ENCODE measurements at places on chromosomes 7 and 10. TPM values are rescaled to one million over a fixed set of nuclear protein-coding genes. Genes with fewer than 3 reads are reported as not detected.

The RBM48 gene
- 11.4 TPM for total RNA-seq

The C10orf95 gene
- total RNA-seq: 0.56 TPM

The ARHGEF5 gene
- total RNA-seq: 37.2 TPM

The RBM33 gene
- total RNA-seq: 86.8 TPM

The LOXL4 gene
- 1.1 TPM for total RNA-seq

The CDC14C gene
- total RNA-seq: not detected

- H3K36me3 ChIP-seq: no peaks in the 10 kb centered on the region
- DNase-seq: no peak
- H3K4me3 ChIP-seq: no peak overlapping the region
- peaks cover 4% of the 10 kb centered on the region for H3K4me1 ChIP-seq
- H3K27ac ChIP-seq: no peak overlapping the region
These were observed 48.3 kb upstream of the PAX2 start for GRCh38 chr10:100697070-100697469.

DNA sequence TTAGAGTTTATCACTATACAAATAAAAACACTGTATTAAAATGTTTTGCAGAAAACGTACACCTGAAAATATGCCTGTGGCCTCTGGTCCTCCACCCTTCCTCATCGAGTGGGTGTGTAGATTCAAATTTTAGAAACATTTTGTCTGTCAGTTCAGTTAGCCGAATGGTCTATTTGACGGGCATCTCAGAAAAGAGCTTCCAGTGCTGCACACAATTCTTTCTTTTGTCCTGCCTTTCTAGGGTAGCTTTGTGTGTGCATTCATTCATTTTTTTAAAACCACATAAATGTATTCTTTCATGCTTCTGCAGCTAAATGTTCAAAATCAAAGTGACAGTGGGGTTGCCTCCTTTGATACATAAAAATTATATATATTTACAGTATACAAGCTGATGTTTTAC, 46.8 kb downstream of the GNAI1 start:
- H3K27me3 ChIP-seq: no peaks in the 10 kb centered on the region
- no peak overlapping the region for H3K27ac ChIP-seq
- no peak overlapping the region for H3K4me3 ChIP-seq
- H3K4me1 ChIP-seq: no peaks in the 10 kb centered on the region
- no peak for DNase-seq

DNA sequence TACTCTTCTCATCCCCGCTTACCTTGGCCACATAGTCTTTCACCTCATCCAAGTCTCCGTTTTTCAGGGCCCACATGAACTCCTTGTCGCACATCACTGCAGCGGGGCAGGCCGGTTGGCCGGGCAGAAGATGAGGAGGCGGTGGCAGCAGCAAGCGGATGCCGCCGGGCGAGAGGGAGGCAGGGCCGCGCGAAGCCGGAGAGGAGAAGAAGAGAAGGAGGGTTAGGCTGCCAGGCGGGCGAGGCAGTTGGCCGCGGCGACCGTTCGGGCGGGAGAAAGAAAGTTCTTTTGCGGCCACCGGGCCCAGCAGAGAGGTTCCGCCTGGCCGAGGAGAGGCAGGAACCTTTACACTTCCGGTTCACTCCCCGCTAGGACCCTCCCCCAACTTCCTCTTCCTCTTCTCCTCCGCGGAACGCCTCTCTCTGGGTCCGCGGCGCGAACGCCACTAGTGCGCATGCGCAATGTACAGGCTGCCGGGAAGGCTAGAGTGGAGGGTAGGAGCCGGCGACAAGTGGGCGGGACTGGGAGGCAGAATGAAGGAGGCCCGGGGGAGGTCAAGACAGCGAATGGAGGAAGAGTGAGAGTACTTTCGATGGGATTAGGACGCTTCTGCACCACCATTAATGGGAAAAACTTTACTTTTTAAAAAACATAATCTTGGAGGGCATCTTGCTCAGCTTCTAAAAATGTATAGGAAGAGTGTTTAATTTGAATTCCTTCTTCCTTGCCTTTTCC, at the start of gene MTPN:
TSS of gene MTPN (minus strand) at position 353 of the 735 bp plus-strand sequence. CDS start at position 94, 259 bp downstream.
- H3K27me3 ChIP-seq: no peaks in the 10 kb centered on the region
- H3K4me3 ChIP-seq: peak within 1 kb of the TSS; percentile 94
- no peak within 1 kb of the TSS for H3K27ac ChIP-seq

- no peaks in the 10 kb centered on the region for H3K36me3 ChIP-seq
- H3K4me3 ChIP-seq: no peak overlapping the region
- H3K4me1 ChIP-seq: no peaks in the 10 kb centered on the region
- no peaks in the 10 kb centered on the region for H3K27me3 ChIP-seq
- no peak for DNase-seq
- no peak overlapping the region for H3K27ac ChIP-seq
These were observed 55.6 kb upstream of the KMT2E start for GRCh38 chr7:104958371-104958865.

GRCh38 chr7:127798769-127799372, 146.9 kb downstream of the SND1 start:
- DNase-seq: no peak
- H3K27me3 ChIP-seq: peaks cover 48% of the 10 kb centered on the region
- H3K27ac ChIP-seq: no peak overlapping the region
- peaks cover 6% of the 10 kb centered on the region for H3K4me1 ChIP-seq
- H3K4me3 ChIP-seq: no peak overlapping the region

DNA sequence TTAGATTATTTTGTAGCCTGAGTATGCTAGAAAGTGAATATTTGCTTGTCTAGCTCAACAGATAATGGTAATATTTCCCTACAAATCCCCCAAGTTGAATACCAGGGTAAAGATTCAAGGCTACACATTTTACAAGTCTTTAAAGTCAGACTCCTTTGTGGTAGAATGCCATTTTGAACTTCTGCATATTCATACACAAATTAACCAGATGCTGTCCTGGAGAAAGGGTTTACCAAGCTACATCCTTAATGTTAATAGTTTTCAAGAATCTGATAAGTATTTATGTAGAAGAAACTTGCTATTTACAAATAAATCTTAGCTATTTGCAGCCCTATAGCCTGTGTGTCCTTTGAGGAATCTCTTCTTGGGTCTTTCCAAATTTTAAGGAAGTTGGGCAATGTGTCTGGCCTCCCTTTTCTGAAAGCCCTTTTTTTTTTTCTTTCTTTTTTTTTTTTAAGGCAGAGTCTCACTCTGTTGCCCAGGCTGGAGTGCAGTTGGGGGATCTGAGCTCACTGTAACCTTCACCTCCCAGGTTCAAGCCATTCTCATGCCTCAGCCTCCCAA, 82.6 kb downstream of the CPEB3 start:
- no peak overlapping the region for H3K4me3 ChIP-seq
- H3K27ac ChIP-seq: no peak overlapping the region
- H3K4me1 ChIP-seq: no peaks in the 10 kb centered on the region
- no peaks in the 10 kb centered on the region for H3K36me3 ChIP-seq

DNA sequence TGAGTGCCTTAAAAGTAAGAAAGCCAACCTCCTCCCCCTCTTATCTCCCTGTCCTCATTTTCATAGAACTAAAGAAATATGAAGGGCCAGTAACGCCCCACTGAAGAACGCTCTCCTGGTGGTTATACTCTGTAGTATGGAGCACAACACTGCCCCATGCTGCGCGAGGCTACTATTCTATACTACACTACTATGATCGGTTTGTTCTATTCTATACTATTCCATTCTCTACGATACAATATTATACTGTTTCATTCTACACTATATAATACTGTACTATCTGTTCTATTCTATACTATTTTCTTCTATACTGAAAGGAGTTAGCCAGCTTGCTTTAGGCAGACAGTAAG, 34.8 kb downstream of the DIP2C start:
- no peaks in the 10 kb centered on the region for H3K27me3 ChIP-seq
- peak overlapping the region; percentile 37 for H3K4me3 ChIP-seq
- peaks cover 12% of the 10 kb centered on the region for H3K4me1 ChIP-seq
- H3K27ac ChIP-seq: no peak overlapping the region
- no peaks in the 10 kb centered on the region for H3K36me3 ChIP-seq

DNA sequence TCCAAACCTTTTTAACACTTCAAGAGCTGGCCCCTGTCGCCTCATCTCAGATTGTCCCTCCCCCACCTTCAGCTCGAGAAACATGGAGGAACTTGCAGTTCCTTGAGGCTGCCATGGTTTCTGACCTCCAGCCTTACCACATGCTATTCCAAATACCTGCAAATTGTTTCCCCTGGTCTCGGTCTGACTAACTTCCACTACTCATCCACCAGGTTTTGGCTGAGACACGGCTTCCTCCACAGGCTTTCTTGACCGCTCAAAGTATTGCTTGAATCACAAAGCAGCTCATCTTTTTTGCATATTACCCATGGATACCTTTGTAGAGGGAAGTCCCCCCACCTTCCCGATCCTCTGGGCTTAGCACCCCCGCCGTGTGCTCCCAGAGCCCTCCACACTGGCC, 5.2 kb upstream of the SAMD8 start:
- no peaks in the 10 kb centered on the region for H3K36me3 ChIP-seq
- H3K27ac ChIP-seq: peak overlapping the region; percentile 29
- H3K27me3 ChIP-seq: no peaks in the 10 kb centered on the region

GRCh38 chr10:75547391-75548298, 116.2 kb downstream of the LRMDA start:
- no peaks in the 10 kb centered on the region for H3K36me3 ChIP-seq
- DNase-seq: no peak
- no peak overlapping the region for H3K27ac ChIP-seq
- H3K27me3 ChIP-seq: no peaks in the 10 kb centered on the region
- H3K4me1 ChIP-seq: no peaks in the 10 kb centered on the region
- no peak overlapping the region for H3K4me3 ChIP-seq

- no peak overlapping the region for H3K27ac ChIP-seq
- no peak for DNase-seq
- H3K36me3 ChIP-seq: no peaks in the 10 kb centered on the region
- no peaks in the 10 kb centered on the region for H3K27me3 ChIP-seq
- H3K4me3 ChIP-seq: no peak overlapping the region
These were observed 17.0 kb upstream of the CDCA7L start for GRCh38 chr7:21962677-21963076.

- H3K27me3 ChIP-seq: no peaks in the 10 kb centered on the region
- H3K4me1 ChIP-seq: no peaks in the 10 kb centered on the region
- no peak overlapping the region for H3K27ac ChIP-seq
- no peaks in the 10 kb centered on the region for H3K36me3 ChIP-seq
These were observed 32.5 kb upstream of the ERCC6 start for GRCh38 chr10:49571388-49571787.

- no peaks in the 10 kb centered on the region for H3K27me3 ChIP-seq
- no peak overlapping the region for H3K4me3 ChIP-seq
- no peak for DNase-seq
- H3K36me3 ChIP-seq: no peaks in the 10 kb centered on the region
These were observed 222.0 kb downstream of the BICC1 start for GRCh38 chr10:58734664-58735063.

- H3K4me1 ChIP-seq: no peaks in the 10 kb centered on the region
- peak; percentile 87 for DNase-seq
- no peaks in the 10 kb centered on the region for H3K36me3 ChIP-seq
- no peak overlapping the region for H3K4me3 ChIP-seq
- no peaks in the 10 kb centered on the region for H3K27me3 ChIP-seq
- H3K27ac ChIP-seq: no peak overlapping the region
These were observed 78.6 kb downstream of the CDH23 start for GRCh38 chr10:71475243-71475871.

DNA sequence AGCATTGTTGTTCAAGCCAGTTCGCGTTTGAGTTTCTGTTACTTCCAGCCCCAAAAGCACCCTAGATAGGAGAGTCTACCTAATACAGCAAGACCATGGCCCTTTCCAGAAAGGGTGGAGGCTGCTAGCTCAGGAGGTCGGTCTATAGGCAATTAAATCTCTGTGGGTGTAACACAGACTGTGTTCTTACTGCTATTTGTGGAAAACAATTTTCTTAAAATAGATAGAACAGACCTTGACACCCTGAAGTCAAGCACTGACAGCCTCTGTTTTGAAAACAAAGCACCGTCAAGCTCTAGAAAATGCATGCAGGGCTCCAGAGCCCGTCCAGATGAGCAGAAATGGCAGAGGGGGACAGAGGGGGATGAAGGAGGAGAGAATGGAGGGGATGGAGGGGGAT, 156.6 kb downstream of the PRKAG2 start:
- no peaks in the 10 kb centered on the region for H3K36me3 ChIP-seq
- no peak overlapping the region for H3K4me3 ChIP-seq
- no peak overlapping the region for H3K27ac ChIP-seq
- H3K27me3 ChIP-seq: no peaks in the 10 kb centered on the region
- DNase-seq: no peak

GRCh38 chr7:151927011-151927410, 29.2 kb upstream of the GALNTL5 start:
- no peak overlapping the region for H3K27ac ChIP-seq
- DNase-seq: no peak
- H3K27me3 ChIP-seq: no peaks in the 10 kb centered on the region
- no peaks in the 10 kb centered on the region for H3K4me1 ChIP-seq
- H3K4me3 ChIP-seq: no peak overlapping the region

GRCh38 chr7:6181136-6181535, 91.3 kb downstream of the CYTH3 start:
- no peaks in the 10 kb centered on the region for H3K36me3 ChIP-seq
- no peak overlapping the region for H3K27ac ChIP-seq
- no peak overlapping the region for H3K4me3 ChIP-seq
- DNase-seq: no peak
- H3K27me3 ChIP-seq: no peaks in the 10 kb centered on the region

- H3K4me3 ChIP-seq: no peak overlapping the region
- DNase-seq: no peak
- H3K4me1 ChIP-seq: no peaks in the 10 kb centered on the region
- H3K36me3 ChIP-seq: peaks cover 7% of the 10 kb centered on the region
- H3K27ac ChIP-seq: no peak overlapping the region
These were observed 129.4 kb downstream of the PLPP4 start for GRCh38 chr10:120586471-120586872.

Data from endodermal cell (in vitro differentiated cells).